ENCODE measurements at places on chromosomes 13 and 19.

DNA sequence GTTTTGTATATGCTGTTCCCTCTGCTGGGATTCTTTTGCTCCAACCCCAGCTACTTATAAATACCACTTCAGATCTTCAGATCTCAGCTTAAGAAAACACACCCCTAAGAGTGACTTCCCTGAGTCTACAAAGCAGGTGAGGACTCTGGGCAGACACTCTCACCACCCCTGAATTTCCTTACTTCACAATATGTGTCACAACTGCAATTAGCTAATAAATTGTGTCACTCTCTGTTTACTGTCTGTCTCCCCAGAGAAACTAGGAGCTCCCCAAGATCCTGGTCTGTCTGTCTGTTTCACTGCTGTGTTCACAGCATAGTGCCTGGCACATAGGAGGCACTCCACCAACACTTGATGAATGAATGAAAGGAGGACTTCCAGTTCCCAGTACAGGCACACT, 14.4 kb downstream of the CEBPA start:
- no peak for DNase-seq

DNA sequence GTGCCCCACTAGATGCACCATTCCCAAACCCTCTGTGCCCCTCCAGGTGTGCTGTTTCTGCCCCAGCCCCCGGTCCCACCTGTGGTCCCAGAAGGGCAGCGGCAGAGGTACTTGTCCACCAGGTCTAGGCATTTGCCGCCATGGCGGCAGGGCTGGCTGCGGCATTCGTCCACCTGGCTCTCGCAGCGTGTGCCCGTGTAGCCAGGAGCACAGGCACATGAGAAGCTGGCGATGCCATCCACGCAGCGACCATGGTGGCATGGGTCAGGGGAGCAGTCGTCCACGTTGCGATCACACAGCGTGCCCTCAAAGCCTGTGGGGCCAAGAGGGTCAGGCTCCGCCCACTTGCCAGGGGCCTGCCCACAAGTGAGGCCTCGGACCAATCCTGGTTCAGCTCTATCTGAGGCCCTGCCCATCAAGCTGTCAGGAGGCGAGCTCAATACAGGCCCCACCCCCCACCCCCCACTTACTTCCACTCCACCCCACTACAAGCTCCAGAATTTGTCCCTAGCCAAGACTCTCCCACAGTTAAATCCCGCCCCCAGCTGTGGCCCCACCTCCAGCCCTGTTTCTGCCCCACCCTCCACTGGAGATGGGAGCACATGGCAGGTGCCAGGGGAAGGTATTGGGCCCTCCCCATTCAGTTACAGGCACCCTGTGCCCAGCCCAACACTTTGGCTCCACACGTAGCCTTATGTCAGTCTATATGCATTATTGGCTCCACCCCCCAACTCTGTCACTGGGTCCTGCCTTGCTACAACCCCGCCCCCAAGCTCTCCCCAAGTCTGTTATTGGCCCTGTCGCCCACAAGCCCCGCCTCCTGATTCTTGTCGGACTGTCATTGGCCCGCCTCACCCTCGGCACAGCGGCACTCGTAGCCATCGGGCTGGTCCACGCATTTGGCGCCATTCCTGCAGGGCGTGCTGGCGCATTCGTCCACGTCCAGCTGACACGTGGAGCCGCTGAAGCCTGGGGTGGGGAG, 13.5 kb downstream of the NOTCH3 start:
- DNase-seq = no peak

- no peak for DNase-seq
These were observed 298.8 kb downstream of the NDFIP2 start for GRCh38 chr13:79779761-79780160.

DNA sequence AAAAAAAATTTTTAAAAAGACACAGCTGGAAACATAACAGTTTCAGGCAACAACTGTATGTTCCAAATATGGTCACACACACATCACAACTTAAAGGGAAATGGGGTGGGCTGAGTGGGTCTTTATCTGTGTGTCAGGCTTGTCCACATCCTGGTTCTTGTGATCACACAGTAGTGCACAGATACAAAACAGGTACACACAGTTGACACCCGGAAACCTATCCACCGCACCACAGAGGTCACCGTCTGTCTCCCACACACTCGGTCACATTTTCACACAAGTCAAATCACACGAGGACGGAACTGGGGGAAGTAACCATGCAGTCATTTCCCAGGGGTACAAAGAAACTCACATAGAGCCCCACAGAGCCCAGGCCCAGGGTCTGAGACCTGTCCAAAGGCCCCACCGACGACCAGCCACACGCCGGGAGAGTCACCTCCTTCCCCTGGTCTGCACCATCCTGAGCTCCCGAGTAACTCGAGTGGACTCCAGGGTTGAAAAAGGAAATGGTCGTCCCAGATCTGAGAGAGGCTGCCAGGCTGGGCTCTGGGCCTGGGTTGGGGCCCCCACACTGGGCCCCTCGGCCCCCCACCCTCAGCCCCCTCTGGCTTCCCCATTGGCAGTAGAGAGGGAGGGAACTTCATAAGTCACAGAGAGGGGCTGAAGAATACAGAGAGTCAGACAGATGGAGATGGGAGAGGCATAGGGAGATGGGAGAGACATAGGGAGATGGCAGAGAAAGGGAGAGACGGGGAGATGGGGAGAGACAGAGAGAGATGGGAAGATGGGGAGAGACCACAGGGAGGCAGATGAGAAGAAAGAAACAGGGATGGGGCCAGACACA, 1.3 kb upstream of the PPAN start:
- DNase-seq = peak; percentile 56

- no peak for DNase-seq
These were observed 1450.5 kb downstream of the EFNB2 start for GRCh38 chr13:105084931-105085330.

GRCh38 chr19:12482509-12482886, 2.1 kb downstream of the ZNF709 start:
- no peak for DNase-seq

DNA sequence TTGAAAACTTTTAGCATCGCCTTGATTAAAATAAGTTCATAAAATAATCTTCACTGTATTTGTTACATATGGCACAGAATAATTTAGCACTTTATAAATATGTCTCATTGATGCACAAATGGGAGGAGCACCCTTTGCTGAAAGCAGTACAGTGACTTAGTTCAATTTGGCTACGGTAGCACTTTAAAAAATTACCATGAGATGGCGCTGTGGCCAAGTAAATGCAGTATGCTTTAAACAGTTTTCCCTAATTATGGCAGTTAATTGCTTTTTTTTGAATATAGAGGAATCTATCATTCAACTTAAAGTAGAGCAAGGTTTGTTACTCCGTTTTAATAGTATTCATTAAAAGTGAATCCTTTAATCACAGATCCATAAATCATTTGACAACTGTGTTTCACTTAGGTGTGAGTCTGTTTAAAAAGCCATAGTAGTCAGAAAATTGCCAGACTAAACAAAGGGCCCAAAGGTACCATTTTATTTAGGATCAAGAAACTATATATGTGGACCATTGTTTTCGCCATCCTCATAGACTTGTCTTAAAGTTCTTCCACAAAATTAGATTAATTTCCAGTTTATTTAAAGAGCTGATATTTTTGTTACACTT, 34.7 kb upstream of the ESD start:
- no peak for DNase-seq

DNA sequence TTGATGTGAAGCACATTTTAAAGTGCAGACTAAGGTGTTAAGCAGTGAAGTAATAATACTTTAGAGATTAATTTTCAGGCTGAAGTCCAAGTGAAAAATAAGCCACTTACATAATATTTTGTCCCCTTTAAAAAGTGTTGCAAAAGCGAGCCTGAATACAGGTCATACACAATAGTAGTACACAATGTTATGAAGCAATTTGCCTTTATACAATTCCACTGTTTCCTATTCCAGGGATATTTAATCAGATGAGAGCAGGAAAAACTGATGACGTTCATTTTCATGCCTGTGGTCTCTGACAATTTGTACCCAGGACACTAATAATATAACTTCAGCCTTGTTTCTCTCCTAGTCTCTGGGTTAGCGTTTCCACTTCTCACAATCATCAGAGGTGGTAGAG, 916.7 kb downstream of the PCDH9 start:
- DNase-seq = no peak

DNA sequence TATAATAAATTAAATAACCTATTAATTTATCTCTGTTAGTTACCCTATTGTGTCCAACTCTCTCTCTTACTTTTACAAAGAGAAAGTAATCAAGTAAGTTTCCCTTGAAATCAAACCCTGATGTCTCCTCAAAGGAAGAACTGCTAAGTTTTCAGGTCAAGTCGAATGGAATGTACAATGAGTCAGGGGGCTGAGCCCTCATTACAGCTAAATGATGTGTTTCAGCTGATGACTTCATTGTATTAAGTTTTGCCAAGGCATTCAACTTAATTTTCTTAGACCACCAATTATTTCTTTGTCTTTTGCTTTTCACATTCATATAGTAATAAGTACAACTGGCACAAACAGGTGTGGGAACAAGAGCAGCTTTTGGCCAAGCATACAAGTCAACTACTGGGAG, 54.7 kb upstream of the DCT start:
- DNase-seq = no peak

- DNase-seq = no peak
These were observed at the start of gene IFNL1 for GRCh38 chr19:39296055-39296645. Gene IFNL1 (plus strand): TSS chr19:39296407. CDS start chr19:39296422, 15 bp downstream.

GRCh38 chr19:11152318-11153062, 3.1 kb downstream of the SPC24 start:
- DNase-seq = no peak

- DNase-seq = no peak
These were observed 22.9 kb downstream of the SLC7A1 start for GRCh38 chr13:29572575-29572974.

- DNase-seq = no peak
These were observed 42.6 kb upstream of the TPM4 start for GRCh38 chr19:16033721-16034120.

- DNase-seq = no peak
These were observed 29.4 kb upstream of the STK24 start for GRCh38 chr13:98606296-98606695.

DNA sequence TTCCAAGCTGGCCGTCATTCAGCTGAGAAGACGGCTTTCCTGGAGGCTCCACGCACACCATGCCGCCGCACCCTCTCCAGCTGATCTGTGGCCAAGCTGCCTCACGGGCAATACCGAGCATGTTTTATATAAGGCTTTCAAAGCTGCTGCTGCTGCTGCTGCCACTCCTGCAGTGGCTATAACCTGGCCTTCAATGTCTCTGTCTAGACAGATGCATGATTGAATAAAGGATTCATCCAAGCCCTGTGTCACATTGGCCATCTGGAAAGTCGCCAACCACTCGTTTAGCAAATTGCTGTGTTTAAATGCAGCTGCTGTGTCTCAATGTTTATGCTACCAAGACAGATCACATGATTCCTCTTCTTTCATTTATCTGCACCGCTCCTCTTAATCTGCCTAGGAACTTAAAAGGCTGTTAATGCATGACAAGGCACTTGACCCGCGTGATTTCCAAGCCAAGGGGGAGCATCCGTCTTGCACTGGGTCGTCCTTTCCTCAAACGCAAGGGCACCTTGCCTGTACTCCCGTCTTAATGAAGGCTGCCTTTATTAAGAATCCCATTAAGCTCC, 114.3 kb downstream of the TEX26 start:
- DNase-seq = no peak

- no peak for DNase-seq
These were observed 19.1 kb upstream of the CXCL17 start for GRCh38 chr19:42461700-42462324.

- no peak for DNase-seq
These were observed 3.2 kb downstream of the ZNF446 start for GRCh38 chr19:58479303-58479702.

DNA sequence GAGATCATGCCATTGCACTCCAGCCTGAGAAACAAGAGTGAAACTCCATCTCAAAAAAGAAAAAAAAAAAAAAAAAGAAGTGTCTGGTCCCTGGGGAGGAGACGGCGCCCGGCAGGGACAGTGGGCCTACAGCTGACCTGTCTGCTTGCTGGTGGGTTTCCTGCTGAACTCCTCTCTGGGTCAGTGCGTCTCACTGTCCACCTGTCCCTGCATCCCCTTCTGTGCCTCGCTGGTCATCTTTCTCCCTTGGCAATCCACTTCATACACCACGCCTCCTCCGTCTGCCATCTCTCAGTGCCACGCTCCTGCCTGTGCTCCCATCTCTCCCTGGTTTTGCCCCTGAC, 63.4 kb downstream of the ACSBG2 start:
- DNase-seq = no peak

DNA sequence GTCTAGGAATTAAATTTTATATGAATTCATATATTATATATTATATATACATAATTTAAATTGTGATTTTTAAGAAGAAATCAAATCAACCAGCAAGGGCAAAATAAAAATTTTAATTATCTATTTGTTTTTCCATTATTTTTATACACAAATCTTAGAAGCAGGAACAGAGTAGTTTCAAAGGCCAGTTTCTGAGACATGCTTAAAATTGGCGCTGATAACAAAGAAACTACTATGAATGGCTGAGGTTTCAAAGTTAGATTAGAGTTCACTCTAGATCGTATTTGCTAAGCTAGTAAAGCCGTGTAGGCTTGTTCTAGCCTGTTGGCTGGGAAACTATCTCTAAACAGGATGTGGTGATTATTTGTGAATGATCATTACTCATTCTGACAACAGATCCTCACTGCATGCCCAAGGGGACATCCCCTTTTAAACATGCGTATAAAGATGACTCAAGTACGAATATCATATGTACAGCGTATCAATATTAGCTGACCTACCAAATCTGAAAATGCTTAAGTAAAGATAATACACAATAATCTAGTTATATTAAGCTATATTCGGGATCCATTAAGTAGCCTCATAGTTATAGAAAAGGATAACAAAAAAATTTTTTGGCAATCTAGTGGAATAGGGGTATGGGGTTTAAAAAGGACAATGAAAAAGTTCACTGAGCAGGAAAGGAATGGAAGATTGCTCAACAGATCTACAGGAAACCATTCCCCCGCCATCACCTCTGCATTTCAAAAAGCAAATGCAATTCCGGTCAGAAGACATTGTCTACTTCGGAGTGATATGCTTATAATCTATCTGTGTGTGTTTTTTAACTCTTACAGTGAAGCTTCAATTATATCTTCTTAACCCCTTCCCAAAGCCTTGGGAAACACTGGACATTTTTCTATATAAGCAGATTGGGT, 150.1 kb downstream of the SHISA2 start:
- DNase-seq = no peak
